CD8-positive, alpha-beta T cell (primary cell): ENCODE measurements at places on chromosomes 12 and 14.

- no peak for DNase-seq
Measured at GRCh38 chr12:106234449-106234848, 13.4 kb downstream of the CKAP4 start.

DNA sequence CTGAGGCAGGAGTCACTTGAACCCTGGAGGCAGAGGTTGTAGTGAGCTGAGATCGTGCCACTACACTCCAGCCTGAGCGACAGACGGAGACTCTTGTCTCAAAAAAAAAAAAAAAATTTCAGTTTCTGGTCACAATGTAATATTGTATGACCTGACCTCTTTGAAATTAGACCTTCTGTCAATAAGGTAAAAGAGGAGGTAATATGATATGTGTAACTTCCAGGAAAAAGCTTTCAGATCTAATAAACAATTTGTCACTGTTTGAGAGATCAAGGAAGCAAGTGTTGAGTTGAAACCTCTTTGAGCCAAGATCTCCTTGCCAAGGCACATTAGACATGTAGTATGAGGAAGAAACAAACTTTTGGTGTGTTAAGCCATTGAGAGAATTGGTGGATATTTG is 101.7 kb upstream of the ATF7IP start:
- DNase-seq, result no peak

DNA sequence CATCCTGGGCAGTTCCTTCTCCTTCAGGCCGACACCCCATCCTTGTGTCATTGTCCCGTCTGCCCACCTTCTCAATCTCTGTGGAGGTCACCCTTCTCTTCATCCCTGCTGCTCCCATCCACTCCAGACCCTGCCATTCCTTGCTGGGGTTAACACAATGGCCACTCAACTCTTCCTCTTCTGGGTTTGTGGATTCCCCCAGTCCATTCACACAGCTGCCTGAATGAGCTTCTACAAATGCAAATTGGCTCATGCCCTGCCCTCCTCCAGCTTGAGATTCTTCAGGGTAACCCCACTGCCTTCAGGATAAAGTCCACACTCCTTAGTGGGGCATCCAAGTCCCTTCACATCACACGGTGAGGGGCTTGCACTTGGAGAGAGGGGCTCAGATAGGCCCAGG is 17.2 kb upstream of the PRMT8 start:
- DNase-seq, result no peak

GRCh38 chr12:2876431-2877046 is 435 bp downstream of the FOXM1 start:
- no peak for DNase-seq

DNA sequence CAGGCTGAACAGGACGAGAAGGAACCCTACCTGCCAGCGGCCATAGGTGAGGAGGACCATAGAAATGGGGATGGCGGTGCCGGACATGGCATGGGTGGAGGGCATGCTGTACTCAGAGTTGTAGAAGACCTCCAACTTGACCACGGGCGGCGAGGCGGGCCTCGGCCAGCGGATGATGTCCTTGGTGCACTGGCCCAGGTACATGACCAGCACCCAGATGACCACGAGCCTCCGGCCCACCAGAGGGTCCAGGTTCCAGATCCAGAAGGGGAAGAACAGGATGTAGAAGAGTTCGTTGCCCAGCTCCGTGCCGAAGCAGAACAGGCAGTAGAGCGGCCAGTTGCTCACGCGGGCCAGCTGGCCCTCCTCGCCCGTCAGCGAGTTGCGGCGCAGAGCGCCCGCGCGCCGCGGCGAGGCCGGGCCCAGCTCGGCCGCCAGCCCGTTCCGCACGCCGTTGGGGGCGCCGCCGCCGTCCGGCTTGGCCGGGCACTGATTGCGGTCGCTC is 582 bp downstream of the SGPP1 start:
- peak; percentile 14 for DNase-seq

- DNase-seq, result no peak
Measured at GRCh38 chr14:68255693-68256178, 436.2 kb downstream of the RAD51B start.

- DNase-seq, result no peak
Measured at GRCh38 chr14:55122440-55122986, 6.5 kb upstream of the LGALS3 start.

- DNase-seq, result no peak
Measured at GRCh38 chr12:23127701-23128100, 502.7 kb downstream of the ETNK1 start.

DNA sequence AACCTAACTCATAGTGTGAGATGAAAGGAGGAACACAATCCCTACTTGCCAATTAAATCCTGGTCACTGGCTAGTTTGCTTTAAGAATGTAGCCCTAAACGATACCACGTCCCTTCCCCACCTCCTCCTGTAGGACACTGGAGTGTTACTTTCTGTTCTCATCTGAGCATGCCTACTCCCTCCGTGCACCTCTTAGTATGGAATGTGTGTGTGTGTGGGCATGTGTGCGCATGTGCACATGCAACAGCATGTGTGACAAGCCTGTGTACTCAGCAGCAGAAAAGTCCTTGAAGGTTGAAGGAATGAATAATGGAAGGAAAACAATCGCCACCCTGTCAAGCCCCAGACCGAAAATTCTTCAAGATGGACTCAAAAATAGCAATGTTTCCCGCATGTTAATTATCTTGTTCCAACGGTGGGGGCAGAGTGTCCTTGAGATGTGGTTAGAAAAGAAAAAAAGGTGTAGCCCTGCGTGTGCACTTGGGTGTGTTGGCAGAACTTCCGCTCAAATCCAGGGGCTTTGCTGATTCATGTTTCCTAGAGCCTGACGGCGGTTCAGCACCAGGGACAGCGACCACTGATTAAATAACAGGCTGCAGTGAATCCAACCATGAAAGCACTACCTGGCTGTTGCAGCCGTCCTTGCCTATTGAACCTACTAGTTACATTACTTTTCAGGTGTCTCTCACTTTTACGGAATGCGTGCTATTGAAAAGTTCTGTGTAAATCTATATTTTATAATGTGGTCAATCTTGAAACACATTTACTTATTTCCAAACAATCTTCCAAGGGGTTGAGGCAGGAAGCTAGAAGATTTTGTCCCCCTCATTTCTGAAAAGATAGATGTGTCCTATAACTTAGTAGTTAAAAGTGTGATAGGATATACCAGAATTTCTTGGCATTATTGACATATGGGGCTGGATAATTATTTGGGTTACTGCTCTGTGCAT is 79.8 kb downstream of the SRRM4 start:
- no peak for DNase-seq

DNA sequence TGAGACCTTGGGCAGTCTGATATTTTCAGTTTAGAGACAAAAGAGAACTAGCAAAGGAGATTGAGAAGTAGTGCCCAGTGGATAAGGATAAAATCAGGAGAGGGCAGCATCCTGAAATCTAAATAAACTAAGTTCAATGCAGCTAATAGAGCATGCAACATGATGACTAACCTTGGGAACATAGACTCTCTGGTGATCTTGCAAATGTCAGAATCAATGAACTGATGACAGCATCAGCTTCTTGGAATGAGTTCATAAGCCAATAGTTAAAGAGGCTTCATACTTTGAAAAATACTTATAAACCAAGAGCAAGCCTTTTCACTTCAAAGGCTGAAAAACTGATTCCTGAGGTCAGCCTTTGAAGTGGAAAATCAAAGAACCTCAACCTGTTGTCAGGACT is 8.2 kb downstream of the TAS2R19 start:
- DNase-seq, result no peak

- no peak for DNase-seq
Measured at GRCh38 chr12:9090220-9090619, 25.5 kb downstream of the A2M start.

- no peak for DNase-seq
Measured at GRCh38 chr14:22685467-22685866, 41.3 kb upstream of the OR6J1 start.

DNA sequence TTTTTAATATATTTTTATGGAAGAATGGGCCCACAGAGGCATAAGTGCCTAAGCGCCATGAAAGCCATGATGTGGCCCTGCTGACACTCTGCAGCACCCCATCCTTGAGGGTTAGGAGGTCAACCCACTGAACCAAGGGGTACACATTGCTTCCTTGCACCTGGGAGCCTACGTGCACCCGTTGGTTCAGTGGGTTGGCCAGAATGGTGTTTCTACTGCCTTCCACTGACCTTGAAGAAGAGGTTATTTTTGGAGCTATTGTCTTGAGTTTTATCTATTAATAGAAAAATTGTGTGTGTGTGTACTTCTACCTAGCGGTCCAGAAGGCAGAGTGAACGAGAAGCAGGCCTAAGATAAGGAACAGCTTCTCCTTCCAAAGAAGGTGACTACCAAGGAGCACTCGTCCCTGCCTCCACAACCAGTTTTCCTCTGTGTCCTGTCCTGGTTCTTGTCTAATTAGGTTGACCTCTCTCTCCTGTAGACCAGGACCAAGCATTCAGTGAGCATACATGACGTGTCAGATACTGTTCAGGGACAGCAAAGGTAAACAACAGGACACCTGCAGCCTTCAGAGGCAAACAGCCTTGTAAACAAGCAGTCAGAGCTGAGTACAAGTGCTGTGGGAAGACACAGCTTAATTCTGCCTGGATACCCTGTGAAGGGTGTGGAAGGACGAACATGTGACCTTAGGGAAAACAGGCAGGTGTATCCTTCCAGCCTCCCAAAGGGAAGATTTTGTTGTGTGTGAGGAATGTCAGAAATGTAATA is 30.4 kb upstream of the PLEK2 start:
- DNase-seq, result no peak

- no peak for DNase-seq
Measured at GRCh38 chr14:75842551-75842950, 139.2 kb downstream of the TGFB3 start.

GRCh38 chr12:118354903-118355302 is 17.8 kb downstream of the TAOK3 start:
- no peak for DNase-seq

DNA sequence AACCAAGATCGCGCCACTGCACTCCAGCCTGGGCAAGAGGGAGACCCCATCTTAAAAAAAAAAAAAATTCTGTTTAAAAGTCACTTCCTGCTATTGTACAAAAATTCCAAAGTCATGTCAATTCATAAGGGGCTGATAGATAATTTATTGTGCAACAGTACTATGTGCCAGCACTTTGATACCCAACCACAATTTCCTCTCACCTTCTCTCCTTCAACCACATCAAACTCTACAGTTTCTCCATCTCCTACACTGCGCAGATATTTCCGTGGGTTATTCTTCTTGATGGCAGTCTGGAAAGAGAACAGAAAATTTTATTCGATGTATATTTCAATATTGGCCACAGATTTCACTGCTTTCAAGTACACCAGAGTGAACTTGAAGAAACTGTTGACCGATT is 7.6 kb downstream of the YBX3 start:
- no peak for DNase-seq

DNA sequence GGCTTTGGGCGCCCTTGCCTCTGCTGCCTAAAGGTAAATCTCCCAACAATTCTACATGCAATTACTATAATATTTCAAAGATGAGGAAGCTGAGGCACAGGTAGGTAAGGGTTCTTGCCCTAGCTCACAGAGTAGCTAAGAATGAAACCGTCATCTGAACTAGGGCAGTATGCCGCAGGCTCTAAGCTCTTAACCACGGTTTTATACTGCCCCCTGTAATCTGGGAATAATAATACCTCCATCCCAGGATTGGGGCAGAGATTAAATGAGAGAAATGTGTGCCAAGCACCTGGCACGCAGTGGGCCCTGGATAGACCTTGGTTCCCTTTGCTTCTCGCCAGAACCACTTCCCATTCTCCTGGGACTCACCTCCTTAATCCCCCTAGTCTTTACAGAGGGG is 1.5 kb upstream of the HRK start:
- no peak for DNase-seq

- no peak for DNase-seq
Measured at GRCh38 chr12:75364919-75365318, 26.0 kb upstream of the GLIPR1L2 start.

- DNase-seq, result no peak
Measured at GRCh38 chr12:51430196-51430895, 5.7 kb downstream of the SLC4A8 start.

- no peak for DNase-seq
Measured at GRCh38 chr12:125332900-125333299, 267.7 kb downstream of the AACS start.

DNA sequence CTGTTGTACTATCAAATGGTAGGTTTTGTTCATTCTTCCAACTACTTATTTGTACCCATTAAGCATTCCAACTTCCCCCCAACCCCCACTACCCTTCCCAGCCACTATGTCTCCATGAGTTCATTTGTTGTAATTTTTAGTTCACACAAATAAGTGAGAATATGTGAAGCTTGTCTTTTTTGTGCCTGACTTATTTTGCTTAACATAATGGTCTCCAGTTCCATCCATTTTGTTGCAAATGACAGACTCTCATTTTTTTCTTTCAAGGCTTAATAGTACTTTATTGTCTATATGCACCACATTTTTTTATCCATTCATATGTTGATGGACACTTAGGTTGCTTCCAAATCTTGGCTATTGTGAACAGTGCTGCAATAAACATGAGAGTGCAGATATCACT is 86.2 kb downstream of the ALG10B start:
- DNase-seq, result no peak

- DNase-seq, result peak; percentile 33
Measured at GRCh38 chr12:67541625-67541991, 106.9 kb upstream of the DYRK2 start.

DNA sequence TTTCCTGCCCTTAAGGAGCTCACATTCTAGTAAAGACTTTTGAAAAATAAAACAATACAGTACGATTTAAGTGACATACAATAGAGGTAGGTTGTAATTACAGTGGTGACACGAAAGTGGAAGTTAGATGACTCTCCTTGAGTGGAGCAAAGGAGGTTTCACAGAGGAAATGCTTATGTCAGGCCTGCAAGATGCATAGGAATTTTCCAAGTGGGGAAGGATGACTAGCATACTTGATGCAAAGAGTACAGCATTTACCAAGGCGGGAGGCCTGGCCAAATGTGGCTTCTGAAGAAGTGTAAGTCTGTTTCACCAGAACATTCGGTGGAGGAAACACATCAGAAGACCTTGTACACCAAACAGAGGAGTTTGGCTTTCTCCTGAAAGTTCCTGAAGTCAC is 55.2 kb downstream of the ERO1A start:
- DNase-seq, result no peak

DNA sequence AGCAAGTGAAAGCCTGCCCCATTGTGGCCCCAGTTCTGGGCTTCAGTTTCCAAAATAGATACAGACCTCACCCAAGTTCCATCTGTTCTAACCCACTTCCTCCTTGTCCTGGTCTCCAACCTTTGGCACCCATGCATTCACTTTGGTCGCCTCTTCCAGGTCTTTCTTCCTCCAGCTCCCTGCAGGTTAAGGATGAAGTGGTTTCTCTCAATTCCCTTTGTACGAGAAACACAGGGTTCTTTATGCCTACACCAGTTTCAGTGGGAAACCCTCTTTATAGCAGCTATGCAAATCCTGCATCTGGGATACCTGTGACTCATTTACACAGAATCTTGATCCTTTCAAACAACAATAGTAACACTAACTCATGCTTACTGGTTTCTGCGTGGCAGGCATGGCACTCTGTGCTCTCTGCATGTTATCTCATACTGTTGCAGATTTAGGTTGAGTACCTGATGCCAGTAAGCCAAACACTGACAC is 110.6 kb upstream of the AMIGO2 start:
- no peak for DNase-seq

GRCh38 chr12:54415221-54415929 is 3.7 kb downstream of the ITGA5 start:
- DNase-seq, result no peak
